ENCODE measurements at places on chromosomes 6 and 20. TPM values are rescaled to one million over a fixed set of nuclear protein-coding genes. Genes with fewer than 3 reads are reported as not detected.

DNA sequence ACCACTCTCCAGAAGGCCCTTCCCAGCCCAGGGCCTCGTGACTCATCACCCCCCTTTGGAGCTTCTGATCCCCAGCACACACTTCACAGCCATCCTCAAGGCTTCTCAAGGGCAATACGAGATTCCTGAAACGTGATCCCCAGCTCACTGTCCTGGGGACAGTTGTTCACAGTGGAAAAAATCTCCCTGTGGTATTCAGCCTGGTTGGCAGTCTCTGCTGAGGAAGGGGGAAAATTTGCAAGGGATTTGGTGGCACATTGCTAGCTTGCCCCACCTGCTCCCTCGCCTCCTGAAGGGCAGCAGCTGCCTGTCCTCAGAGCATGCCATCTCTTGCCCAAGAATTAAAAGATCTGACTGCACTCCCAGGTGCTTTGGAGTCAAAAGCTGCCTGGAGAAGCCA lies 20.7 kb upstream of the PKHD1 start:
- no peaks in the 10 kb centered on the region for H3K36me3 ChIP-seq
- DNase-seq, result no peak
- H3K27ac ChIP-seq, result no peak overlapping the region
- no peak overlapping the region for H3K4me3 ChIP-seq
- H3K27me3 ChIP-seq, result no peaks in the 10 kb centered on the region
- H3K4me1 ChIP-seq, result no peaks in the 10 kb centered on the region

- no peak overlapping the region for H3K27ac ChIP-seq
- no peak for DNase-seq
- peaks cover 12% of the 10 kb centered on the region for H3K4me1 ChIP-seq
- no peaks in the 10 kb centered on the region for H3K36me3 ChIP-seq
- no peaks in the 10 kb centered on the region for H3K27me3 ChIP-seq
- no peak overlapping the region for H3K4me3 ChIP-seq
Observed at GRCh38 chr20:31663838-31664695, 26.4 kb downstream of the COX4I2 start.

DNA sequence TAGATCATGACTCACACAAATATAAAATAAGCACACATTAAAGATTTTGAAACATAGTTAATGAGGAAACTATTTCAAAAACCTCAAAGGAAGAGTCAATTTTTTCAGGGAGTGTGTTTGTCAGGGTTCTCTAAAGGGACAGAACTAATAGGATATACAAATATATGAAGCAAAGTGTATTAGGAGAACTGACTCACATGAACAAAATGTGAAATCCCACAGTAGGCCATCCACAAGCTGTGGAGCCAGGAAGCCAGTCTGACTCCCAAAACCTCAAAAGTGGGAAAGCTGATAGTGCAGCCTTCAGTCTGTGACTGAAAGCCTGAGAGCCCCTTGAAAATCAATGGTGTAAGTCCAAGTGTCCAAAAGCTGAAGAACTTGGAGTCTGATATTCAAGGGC lies 898.0 kb upstream of the EYS start:
- no peak overlapping the region for H3K27ac ChIP-seq
- H3K4me1 ChIP-seq, result no peaks in the 10 kb centered on the region
- H3K36me3 ChIP-seq, result no peaks in the 10 kb centered on the region
- DNase-seq, result no peak

DNA sequence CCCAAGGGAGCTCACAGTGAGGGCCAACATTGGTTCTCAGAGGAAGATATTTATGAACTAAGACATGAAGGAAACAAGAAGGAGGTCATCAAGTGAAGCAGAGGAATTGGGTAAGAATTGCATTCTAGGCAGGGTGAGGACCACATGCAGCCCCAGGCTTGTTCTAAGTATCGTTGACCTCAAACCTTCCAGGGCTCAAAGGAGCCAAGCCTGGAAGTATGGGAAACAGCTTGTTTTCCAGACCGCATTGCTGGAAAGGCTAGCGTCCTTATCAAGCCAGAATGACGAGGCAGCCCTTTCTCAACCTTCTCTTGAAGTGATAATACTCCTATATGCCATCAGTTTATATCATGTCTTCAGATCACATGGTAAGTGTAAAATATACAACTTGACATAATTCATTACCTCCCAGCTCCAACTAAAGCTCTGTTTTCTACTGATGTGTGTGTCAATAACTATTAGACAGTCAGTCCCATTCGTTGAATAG lies 79.6 kb downstream of the PHACTR2 start:
- H3K36me3 ChIP-seq, result no peaks in the 10 kb centered on the region
- H3K4me3 ChIP-seq, result no peak overlapping the region
- H3K27ac ChIP-seq, result no peak overlapping the region
- peaks cover 1% of the 10 kb centered on the region for H3K4me1 ChIP-seq
- no peak for DNase-seq

DNA sequence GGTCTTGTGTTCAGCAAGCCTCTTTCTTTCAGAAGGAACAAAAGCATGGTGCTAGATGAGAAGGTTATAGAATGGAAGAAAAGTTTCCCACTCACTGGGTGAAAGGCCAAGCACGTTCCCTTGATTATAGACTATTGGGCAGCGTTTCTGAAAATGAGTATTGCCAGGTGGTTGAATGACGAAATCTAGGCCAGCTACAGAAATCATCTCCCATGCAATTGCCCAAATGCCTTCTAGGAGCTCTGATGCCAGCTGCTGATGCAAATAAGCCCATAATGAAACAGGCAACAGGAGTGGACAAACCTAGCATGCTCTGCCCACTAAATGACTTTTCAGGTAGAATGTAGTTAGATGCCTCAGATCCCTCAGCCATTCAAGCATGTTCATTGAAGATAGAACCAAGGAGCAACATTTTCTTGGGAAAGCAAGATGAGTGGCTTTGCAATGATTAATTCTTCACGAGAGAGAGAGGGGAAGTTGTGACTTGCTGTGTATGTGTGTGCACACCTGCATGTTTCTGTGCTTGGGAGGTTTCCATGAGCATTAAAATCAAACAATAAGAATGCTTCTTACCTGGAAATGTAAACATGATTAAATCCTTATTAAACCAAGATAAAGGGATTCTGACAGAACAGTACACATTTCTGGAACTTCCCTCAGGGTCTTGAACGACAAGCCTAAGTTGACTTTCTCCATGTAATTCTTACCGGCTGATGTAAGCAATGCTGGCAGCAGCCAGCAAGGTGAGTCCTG lies 43.6 kb downstream of the ADTRP start:
- peaks cover 2% of the 10 kb centered on the region for H3K4me1 ChIP-seq
- H3K4me3 ChIP-seq, result no peak overlapping the region
- DNase-seq, result no peak
- no peaks in the 10 kb centered on the region for H3K27me3 ChIP-seq

- H3K27ac ChIP-seq, result no peak overlapping the region
- H3K4me3 ChIP-seq, result no peak overlapping the region
- DNase-seq, result no peak
- H3K27me3 ChIP-seq, result no peaks in the 10 kb centered on the region
- peaks cover 5% of the 10 kb centered on the region for H3K4me1 ChIP-seq
Observed at GRCh38 chr6:169861431-169862042, 110.1 kb downstream of the ERMARD start.

GRCh38 chr20:24954566-24954965 lies 5.5 kb downstream of the CST7 start:
- H3K36me3 ChIP-seq, result no peaks in the 10 kb centered on the region
- H3K4me1 ChIP-seq, result no peaks in the 10 kb centered on the region
- no peak for DNase-seq
- no peaks in the 10 kb centered on the region for H3K27me3 ChIP-seq
- H3K4me3 ChIP-seq, result no peak overlapping the region
- H3K27ac ChIP-seq, result no peak overlapping the region

GRCh38 chr20:24986436-24987015 lies 6.0 kb downstream of the APMAP start:
- H3K4me3 ChIP-seq, result no peak overlapping the region
- H3K27me3 ChIP-seq, result no peaks in the 10 kb centered on the region
- no peaks in the 10 kb centered on the region for H3K36me3 ChIP-seq
- no peak for DNase-seq
- H3K4me1 ChIP-seq, result peaks cover 1% of the 10 kb centered on the region

- H3K4me3 ChIP-seq, result no peak overlapping the region
- H3K4me1 ChIP-seq, result no peaks in the 10 kb centered on the region
- no peaks in the 10 kb centered on the region for H3K36me3 ChIP-seq
- no peak overlapping the region for H3K27ac ChIP-seq
- no peak for DNase-seq
Observed at GRCh38 chr6:29961966-29962365, 19.6 kb downstream of the HLA-A start.

The PLA2G7 gene
- 0.30 TPM for total RNA-seq

The HLA-DQB1 gene
- 7.7 TPM for total RNA-seq

The RAMACL gene
- 1.3 TPM for total RNA-seq

Data from ovary (tissue), 10 donors.